Activated CD8-positive, alpha-beta memory T cell treated with anti-CD3 and anti-CD28 coated beads for 4 hours (primary cell): ENCODE measurements at places on chromosomes 5 and 9.

GRCh38 chr5:123787635-123788034 is 275.7 kb downstream of the CSNK1G3 start:
- DNase-seq, result no peak

DNA sequence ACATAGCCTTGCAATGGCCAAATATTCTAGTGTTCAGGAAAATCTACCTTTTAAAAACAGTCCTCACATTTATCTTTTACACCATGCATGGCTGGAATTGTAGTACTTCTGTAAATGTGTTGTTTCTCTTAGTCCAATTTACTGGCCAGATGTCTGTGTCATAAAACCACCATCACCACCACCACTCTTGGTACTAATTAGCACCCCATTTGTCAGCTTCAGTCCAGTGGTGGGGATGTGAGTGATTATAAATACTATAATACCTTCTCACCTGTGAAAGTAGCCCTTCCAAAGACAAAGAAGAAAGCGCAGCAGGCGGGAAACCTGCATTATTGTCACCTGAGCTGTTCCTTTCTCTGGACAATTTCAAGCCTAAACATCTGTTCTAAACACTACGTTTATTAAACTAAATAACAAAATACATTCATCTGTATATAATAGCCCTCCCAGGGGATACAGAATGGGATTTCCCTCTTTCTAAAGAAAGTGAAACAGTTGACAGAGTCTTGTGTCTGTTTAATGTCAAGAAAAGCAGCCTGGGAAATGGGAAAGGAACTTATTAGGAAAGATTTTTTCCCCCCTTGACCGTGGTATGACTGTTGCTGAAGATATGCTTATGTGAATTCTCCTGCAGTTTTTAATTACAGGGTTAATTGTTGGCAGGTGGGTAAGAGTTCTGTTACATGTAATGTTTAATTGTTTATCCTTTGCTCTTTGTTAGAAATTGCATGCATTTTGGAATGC is 144.5 kb upstream of the NUDT12 start:
- DNase-seq, result no peak

GRCh38 chr9:130437011-130437789 is 7.6 kb upstream of the ASS1 start:
- DNase-seq, result no peak

- no peak for DNase-seq
Measured at GRCh38 chr9:24118190-24118589, 292.1 kb upstream of the ELAVL2 start.

DNA sequence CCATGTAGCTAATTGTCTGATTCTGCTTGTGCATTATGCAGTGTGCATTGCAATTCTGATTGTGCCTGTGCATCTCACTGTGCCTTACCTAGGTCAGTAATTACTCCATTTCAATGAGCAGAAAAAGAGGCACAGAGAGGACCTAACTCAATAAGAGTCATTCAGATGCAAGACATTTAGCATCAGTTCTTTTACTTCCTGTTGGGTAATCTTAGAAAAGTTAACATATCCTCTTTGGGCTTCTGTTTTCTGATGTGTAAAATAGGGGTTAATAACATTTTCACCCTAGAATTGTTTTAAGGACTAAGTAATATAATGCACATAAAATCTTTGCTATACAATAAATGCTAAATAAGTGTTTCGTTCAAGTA is 7.0 kb upstream of the DCTN4 start:
- DNase-seq, result no peak

GRCh38 chr9:36827593-36827992 is 206.5 kb downstream of the PAX5 start:
- DNase-seq, result no peak

- DNase-seq, result no peak
Measured at GRCh38 chr5:106195679-106196474, 1474.9 kb downstream of the EFNA5 start.
